ENCODE measurements at places on chromosomes 3 and 15. TPM values are rescaled to one million over a fixed set of nuclear protein-coding genes. Genes with fewer than 3 reads are reported as not detected.

DNA sequence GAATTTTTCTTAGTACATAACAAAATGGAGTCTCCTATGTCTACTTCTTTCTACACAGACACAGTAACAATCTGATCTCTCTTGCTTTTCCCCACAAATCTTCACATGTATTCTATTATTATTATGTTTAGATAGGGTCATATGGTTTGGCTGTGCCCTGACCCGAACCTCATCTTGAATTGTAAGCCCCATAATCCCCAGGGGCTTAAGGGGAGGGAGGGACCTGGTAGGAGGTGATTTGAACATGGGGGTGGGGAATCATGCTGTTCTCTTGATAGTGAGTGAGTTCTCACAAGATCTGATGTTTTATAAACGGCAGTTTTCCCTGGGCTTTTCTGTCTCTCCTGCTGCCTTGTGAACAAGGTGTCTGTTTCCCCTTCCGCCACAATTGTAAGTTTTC, 86.7 kb upstream of the SELENOK start:
- no peak for DNase-seq

DNA sequence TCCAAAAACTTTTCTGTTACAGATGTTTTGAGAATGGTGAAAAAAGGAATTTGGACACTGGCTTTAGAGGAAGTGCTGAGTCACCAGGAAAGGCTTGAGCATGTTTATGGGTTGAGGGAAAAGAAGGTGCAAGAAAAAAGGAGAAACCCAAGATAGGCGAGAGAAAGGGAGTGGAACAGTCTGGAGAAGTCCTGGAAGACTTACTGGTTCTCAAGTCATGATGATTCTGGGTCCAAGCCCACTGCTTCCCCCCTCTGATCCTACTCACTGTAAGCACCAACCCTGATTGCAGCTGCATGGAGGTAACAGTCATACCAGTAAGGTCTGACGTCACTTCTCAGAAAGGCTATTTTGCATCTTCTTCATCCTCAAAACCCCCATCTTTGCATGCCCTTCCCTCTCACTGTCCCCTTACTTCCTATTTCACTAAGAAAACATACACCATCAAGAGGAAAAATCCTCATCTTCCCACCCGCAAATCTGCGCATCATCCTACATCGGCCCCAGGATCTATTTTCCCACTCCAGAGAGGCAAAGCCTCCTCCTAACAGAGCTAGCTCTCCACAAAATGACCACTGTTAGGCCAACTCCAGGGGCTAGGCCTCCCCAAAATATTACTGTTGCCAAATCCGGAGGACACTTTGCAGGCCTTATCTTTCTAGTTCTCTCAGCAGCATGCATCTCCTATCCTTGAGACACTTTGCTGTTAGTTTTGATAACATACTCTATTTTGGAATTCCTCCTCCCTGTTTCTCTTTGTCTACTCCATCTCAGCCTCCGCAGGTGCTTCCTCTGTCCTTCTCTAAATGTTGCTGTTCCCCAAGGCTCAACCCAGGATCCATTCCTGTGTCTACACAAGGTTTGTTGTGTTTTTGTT, 3.2 kb upstream of the ATP13A3 start:
- no peak for DNase-seq

DNA sequence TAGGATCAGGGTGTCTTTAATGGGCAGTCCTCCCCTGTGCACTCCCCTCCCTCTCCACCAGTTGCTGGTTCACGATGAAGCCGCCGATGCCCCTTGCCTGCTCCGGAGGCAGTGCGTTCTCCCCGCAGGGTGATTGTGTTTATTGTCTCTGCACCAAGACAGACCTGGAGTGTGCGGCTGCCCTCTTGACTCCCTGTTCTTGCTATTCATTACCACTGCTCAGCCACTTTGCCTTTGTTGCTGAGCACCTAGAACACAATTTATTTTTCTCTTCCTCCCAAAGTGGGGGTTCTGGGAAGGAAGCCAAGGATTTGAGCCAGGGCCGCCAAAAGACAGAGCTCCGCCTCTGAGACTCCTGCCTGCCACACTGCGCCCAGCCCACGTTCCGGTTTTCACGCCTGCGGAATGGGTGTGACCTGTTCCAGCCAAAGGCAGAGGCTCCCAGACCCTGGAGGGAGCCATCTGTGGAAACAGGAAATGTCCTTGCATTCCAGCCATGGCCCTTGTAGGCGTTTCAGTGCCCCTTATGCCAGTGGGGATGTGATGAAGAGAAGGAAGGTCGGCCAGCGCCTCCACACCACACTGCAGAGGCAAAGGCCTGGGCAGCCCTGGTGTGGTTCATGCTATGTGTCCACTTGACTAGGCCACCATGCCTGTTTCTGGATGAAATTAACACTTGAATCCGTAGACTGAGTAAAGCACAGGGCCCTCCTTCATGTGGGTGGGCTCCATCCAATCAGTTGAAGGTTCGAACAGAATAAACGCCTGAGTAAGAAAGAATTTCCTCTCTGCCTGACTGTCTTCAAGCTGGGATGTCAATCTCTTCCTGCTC, 85.8 kb downstream of the HMG20A start:
- DNase-seq, result peak; percentile 88

DNA sequence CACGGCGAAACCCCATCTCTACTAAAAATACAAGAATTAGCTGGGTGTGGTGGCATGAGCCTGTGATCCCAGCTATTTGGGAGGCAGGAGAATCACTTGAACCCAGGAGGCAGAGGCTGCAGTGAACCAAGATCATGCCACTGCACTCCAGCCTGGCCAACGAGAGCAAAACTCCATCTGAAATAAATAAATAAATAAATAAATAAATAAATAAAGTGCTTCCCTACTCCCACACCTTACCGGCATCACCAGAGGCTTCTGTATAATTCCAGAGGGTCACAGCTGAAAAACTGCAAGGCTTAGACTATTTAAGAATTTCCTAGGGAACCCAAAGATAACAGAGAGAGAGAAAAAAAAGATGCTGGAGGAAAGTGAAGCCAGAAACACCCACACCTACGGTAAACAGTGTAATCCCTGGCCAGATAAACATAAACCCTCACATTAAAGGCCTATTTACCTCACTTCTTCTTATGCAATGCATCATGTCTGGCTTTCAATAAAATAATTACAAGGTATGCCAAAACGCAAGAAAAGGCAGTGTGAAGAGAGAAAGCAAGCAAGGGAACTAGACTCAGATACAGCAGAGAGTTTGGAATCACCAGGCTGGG, 15.0 kb upstream of the TRPM1 start:
- no peak for DNase-seq

DNA sequence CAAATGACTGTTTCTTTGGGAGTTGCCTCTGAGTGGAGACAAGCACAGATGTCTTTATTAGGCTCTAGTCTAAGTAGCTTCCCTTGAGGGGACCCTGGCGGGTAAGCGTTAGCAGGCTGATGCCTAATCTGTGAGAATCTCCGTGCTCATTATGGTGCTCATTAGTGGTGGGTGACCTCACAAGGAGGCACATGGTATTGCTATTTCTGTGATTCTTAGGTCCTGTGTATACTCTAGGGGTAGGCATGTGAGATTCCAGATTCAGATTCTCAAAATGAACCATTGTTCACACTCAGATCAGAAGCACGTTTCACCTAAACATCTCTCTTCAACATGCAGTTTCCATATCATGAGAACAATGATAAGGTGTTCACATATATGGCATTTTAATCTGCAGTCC, 809.7 kb downstream of the NR2F2 start:
- DNase-seq, result no peak

DNA sequence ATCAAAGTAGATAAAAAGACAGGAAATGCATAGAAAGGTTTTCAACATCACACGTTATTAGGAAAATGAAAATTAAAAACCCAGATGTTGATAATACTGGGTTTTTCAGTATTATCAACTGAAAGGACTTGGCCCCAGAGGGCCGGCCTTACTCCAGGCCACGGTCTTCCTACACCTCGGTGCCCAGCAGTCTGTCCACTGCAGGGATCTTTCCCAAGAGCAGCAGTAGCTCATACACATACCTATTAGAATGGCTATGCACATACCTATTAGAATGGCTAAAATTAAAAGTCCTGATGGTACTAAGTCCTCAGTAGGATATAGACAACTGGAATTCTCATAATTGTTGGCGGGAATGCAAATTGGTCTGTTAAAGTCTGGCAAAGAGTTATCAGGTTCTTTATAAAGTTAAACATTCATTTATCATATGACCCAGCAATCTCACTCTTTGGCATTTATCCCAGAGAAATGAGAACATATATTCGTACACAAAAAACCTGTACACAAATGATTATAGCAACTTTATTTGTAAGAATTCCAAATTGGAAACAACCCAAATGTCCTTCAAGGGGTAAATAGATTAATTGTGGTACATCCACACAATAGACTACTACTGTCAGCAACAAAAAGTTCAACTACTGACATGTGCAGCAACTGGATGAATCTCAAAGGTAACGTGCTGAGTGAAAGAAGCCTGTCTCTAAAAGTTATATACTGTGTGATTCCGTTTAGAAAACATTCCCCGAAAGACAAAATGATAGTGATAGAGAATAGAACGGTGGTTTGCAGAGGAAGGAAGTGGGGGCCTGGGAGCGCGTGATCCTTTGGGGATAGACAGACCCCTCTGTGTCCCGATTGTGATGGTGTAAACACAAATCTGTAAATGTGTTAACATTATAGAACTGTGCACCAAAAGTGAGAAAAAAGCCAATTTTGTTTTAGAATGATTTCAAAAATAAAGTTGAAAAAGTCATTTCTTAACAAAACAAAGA, 62.3 kb downstream of the MCTP2 start:
- DNase-seq, result no peak

- no peak for DNase-seq
These were observed 29.0 kb upstream of the TBC1D5 start for GRCh38 chr3:17771177-17772017.

DNA sequence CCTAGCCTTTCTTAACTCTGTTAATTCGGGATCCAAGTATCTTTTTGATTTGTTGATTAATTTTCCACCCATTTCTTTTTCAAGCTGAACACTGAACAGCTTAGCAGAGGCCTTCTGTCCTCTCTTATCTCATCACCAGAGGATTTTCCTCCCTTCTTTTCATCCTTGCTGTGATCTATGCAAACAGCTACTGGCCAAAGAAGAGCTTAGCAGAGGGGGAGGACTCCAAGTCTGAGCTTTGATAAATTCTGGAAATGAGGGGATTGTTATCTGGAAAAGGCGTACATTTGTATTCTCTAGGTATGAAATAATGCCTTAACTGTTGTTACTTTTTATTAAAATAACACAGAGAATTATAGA, 13.4 kb downstream of the DZIP3 start:
- no peak for DNase-seq

DNA sequence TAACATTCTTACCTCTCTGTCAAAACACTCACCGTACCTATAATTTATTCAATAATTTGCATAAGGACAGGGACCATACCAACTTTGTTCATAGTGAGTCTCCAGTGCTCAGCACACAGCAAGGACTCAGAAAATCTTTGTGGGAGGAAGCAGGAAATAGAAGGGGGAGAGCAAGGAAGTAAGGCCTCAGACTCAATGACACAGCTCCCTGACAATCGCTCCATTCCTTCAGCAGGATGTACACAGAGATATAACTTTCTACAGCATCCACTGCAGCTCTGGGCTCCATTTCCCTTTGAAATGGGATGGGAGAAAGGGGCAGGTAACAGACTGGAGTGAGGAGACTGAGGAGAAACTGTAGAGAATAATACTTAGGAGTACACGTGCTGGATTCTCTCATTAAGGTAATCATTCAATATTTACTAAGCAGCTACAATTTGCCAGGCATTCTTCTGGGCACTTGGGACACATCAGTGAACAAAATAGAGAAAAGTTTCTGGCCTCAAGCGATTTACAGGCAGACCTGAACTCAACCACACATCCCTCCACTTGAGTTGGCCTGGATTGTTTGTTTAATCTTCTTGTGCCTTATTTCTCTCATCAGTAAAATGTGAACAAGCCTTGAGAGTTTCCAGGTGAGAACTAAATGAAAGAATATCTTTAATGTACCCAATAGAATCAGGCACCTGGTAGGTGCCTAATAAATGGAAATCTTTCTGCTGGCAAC, 330.3 kb upstream of the THBS1 start:
- no peak for DNase-seq

- DNase-seq, result no peak
These were observed 17.3 kb upstream of the AP4E1 start for GRCh38 chr15:50891159-50891558.

DNA sequence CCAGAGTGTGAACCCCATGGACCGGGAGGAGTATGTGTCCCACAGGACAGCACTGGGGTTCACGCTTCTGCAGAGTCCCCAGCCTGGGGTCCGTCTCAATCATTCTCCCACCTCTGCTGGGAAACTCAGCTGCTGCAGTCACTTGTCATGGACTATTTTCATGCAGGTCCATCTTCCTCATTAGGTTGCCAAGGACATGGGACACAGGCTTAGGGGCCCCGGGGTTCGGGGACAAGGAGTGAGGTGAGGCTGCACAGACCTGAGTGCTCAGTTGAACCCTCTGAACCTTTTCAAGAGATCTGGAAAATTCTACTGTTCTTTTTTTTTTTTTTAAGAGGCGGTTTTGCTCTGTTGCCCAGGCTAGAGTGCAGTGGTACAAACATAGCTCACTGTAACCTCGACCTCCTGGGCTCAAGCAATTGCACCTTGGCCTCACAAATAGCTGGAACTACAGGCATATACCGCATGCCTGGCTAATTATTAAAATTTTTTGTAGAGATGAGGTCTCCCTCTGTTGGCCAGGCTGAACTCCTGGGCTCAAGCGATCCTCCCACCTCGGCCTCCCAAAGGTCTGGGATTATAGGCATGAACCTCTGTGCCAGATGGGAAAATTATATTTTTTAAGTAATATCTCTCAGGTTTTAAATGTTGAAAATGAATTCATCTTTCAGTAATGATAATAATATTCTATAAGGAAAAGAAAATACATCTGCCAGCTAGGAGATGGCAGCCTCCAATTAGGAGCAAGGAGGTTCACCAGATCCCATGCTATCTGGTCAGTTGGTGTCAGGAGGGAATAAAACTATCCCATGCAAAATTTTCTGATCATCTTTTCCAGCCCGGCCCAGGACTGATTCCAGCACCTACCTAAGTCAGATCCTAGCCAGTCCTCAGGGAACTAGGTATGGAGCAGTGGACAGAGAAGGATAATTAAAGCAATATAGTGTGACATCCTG, 45.2 kb downstream of the RPN1 start:
- DNase-seq, result no peak

- DNase-seq, result no peak
These were observed 67.2 kb downstream of the EFHB start for GRCh38 chr3:19866751-19867347.

DNA sequence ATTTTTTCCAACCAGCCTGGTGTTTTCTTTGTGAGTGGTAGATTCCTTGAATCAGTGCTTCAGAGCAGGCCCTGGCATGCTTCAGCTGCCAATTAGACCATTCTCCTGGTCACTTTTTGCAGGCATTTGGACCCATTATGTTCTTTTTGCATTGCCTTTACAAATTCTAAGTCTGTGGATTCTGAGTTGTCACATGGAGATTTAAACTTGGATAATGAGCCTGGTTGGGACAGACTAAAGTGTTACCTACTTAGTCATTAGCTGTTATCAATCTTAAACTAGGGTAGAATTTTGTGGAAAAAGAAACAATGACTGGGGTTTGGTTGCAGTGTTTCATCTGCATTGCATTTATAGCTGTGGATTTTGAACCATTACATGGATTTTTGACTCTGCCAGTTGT, 40.6 kb downstream of the ARHGEF26 start:
- DNase-seq, result no peak

- DNase-seq, result no peak
These were observed 187.1 kb downstream of the FMN1 start for GRCh38 chr15:33007303-33007855.

GRCh38 chr3:186138272-186138981, 29.5 kb upstream of the ETV5 start:
- DNase-seq, result no peak

Gene TERC
- 1.5 TPM for total RNA-seq

Gene P2RY1
- total RNA-seq, result 9.5 TPM

Gene MEF2A
- 137 TPM for total RNA-seq

Gene PP2D1
- total RNA-seq, result not detected

Gene UBA7
- 19.7 TPM for total RNA-seq

Gene TNFAIP8L3
- total RNA-seq, result 6.5 TPM

All from Right ventricle myocardium superior (tissue), 1 donor.